ENCODE measurements at places on chromosomes 6 and 20.
A peak's percentile ranks its signal among the peaks of the same experiment; 100 is the strongest.

DNA sequence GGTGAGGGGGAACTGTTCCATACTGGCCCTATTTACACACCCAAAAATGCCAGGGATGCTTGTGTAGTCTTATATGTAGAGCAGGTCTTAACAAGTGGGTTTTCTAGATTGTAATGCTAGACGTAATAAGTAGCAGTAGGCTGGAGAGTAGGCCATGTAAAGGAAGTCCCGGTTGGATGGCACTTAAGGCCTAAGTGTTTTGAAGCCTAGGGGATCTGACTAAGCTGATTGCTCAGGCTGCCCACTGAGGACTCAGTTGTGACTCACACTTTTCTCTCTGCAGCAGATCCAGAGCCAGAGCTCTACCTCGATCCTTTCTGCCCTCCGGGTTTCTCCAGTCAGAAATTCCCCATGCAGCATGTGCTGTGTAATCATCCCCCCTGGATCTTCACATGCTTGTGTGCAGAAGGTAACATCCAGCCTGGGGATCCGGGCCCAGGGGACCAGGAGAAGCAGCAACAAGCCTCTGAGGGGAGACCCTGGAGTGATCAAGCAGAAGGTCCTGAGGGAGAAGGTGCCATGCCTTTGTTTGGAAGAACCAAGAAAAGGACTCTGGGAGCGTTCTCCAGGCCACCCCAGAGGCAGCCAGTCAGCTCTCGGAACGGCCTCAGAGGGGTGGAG is 26.6 kb downstream of the ZNF133 start:
- DNase-seq: no peak

GRCh38 chr6:17885889-17886576 is 101.4 kb downstream of the KIF13A start:
- DNase-seq: no peak

DNA sequence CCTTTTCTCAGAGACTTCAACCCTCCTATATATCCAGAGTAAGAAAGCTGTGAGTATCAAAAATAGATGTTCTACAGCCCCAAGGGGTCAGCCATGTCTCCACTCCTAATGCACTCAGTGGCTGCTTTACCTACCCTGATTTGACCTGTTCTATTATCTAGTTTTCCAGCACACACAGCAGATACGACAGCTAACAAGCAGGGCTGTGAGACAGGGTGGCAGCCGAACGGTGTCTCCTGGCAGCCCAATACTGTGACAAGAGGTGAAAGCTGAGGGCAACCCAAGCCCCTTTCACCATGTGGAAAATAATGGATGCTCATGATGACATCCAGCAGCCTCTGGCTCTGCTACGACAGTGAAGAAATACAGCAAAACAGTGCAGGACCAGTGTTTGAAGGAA is 67.9 kb downstream of the KIF13A start:
- no peak for DNase-seq

GRCh38 chr20:32823078-32823477 is 3.3 kb downstream of the MAPRE1 start:
- DNase-seq: no peak

DNA sequence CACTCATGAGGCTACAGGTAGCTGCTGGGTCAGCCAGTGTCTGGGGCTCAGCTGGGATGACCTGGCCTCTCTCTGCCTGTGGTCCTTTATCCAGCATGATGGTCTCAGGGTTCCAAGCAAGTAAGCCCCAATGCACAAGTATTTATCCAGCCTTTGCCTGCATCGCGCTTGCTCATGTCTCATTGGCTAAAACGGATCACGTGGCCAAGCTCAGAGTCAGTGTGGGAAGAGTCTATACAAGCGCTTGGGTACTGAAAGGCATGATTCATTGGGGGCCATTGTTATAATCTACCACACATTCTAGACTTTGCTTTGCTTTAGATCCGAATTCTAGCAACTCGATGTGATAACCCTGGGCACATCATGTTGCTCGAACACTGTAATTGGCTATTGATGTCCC is 48.3 kb downstream of the PPP1R16B start:
- DNase-seq: no peak

DNA sequence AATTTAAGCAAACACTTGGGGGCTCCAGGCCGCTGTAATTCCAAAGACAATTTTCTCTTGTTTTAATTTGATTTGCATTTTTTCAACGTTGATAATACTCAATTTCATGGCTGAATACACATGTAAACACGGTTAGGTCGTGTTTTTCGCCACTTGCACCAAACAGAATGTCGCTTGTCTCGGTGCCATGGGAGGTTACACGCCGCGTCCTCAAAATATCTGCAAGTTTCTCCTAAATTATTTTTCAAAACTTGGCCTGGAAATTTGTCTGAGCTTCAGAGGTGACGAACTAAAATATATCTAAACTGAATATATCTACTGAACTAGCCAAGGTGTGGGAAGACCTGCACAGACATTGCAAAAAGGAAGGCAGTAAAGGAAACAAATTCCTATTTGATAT is 15.0 kb downstream of the FOXA2 start:
- DNase-seq: no peak

DNA sequence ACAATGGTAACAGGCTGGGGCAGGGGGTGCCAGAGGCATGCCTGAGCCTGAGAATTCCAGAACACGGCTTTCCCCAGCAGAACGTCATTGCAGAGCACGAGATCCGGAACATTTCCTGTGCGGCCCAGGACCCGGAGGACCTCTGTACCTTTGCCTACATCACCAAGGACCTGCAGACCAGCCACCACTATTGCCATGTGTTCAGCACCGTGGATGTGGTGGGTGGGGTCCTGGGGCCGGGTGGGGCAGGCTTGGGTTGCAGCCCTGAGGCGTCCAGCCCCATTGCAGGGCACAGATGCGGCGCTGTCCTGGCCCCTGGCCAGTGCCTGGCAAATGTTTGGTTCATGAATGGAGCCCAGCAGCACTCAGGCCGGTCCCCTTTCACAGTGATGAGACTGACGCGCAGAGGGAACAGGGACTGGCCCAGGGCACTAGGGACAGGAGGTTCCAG is 57.1 kb downstream of the TCP11 start:
- DNase-seq: no peak

DNA sequence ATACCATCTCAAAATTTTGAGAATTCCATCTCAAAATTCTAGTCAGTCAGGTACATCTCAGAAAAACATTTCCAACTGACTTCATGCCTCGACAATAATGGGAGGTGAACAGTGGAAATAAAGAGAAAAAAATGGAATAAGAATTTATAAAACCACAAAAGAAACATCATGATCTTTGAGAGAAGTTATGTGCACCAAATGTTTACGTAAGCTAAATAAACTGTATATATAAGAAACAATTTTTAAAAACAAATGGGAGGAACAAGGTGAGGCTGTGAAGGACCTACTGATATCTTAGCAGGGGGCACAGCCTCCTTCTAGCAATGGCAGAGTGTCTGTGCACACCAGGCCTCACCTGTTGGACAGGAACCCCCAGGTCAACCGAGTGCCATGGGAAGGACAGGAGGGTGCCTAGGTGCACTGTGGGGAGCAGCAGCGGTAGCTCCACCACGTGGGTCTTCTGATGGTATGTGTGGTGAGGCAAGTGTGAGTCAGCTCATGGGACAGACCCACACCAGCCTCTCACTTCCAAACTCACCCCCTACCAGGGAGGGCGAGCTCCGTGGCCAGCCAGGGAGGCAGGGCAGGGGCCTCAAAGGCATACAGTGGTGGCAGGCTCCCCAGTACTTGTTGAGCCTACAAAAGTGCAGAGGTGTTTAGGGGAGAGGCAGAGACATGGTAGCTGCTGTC is 23.2 kb downstream of the DIDO1 start:
- DNase-seq: no peak

- DNase-seq: peak; percentile 62
Observed at GRCh38 chr6:156718647-156719394, 58.4 kb upstream of the ARID1B start.

GRCh38 chr6:38179300-38179699 is 359.8 kb downstream of the ZFAND3 start:
- no peak for DNase-seq

GRCh38 chr20:40713508-40713907 is 24.5 kb upstream of the MAFB start:
- no peak for DNase-seq

DNA sequence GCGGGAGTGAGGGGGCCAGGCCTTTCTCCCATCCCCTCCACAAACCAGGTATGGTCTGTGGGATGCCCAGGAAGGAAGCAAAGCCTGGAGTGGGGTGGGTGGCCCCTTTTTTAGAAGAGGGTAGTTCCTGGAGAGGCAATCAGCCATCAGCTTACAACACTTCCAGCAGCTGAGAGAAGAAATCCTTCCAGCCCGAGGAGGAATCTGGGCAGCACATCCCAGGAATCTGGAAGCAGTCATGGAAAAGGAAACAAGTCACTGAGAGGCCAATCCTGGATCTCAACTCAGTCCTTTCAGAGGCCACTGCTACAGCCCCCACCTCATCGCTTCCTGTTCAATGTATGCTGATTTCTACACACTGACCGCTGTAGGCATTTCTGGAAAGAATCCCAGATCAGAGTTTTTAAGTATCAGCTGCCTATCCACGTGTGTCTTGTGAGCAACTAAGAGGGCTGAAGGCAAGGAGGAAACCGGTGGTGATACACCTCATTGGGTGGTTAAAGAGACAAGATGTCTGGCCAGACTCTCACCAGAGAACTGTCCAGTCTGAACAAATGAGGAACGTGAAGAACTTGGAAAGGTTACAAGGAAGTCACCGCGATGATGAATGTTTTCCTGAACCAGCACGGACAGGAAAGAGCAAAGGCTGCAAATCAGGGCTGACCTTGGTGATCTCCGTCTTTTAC is 92.9 kb upstream of the SHLD1 start:
- DNase-seq: peak; percentile 79

DNA sequence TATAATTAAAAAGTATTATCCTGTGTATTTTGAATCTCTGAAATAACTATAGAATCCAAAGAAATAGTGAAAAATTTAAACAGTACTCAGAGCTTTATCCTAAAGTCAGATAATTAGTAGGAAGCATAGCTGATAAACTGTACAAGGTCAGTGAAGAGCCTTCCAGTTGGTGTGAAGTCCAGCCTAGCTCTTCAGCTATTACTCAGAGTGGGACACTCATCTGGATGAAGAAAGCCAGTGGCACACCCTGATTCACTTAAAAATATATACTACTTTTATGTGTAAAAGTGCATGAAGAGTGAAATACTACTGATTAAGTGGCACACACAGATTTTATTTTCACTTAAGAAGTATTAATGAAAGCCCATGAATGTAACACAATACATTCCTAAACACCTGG is 3.1 kb downstream of the IFNGR1 start:
- no peak for DNase-seq

DNA sequence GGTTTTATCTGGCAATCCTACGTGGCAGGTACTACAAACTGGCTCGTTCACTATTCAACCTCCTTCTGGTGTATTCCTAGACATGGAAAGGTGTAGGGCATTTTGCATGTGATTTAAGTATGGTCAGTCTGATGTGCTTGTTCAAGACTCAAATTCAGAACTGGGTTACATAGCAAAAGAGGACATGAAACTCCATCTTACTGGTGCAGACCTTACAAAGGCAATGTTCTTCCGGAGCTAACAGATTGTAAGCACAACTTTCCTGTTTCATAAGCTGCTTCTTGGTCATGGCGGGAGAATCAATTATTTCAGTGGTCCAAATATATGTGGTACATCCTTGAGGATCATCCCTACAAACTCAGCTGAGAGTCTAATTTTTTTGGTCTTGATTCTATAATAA is 703.4 kb downstream of the EPM2A start:
- DNase-seq: no peak

DNA sequence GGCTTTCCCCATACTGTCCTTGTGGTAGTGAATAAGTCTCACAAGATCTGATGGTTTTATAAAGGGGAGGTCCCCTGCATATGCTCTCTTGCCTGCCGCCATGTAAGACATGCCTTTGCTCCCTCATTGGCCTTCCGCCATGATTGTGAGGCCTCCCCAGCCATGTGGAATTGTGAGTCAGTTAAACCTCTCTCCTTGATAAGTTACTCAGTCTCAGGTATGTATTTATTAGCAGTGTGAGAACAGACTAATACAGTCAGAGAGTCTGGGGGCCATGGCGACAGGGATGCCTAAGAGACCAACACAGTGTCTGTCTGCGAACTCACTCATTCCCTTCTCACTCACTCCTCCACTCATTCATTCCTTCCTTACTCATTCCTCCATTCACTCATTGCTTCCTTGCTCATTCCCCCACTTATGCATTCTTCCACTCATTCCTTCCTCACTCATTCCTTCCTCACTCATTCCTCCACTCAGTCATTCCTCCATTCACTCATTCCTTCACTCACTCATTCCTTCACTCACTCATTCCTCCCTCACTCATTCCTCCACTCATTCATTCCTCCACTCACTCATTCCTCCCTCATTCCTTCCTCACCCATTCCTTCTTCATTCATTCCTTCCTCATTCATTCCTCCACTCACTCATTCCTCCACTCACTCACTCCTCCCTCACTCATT is 137.5 kb upstream of the AGPAT4 start:
- no peak for DNase-seq

GRCh38 chr20:9739991-9740390 is 98.9 kb downstream of the PAK5 start:
- DNase-seq: no peak

DNA sequence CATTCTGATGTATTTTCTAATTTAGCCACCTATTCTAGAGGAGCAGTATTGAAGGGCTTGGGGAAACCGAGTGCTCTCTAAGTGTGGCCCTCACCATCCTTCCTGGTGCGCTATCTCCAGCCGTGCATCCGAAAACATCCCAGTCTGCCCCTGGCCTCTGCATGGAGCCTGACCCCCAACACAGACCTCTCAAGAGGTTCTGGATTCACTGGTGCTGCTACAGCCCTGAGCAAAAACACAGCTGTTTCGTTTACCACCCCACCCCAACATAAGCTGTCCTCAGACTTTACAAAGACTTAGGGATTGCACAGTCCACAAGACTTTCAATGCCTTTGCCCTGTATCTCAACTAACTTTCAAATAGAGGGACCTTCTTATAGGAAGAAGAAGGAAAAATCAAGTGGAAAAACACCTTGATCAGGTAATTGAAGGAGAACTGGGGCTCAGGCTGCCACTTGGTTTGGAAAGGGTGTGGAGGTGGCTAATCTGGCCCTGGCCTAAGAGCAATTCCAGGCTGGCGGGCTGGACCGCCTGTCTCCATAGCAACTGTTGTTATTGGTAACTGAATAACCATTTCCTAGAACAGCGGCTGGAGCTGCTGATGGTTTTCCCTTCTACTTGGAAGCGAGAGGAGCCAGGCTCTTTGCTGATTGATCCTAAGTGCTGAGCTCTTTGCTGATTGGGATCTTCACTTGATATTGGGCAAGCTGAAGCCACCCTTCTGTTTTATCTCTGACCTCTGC is 90.2 kb upstream of the TOX2 start:
- peak; percentile 32 for DNase-seq

GRCh38 chr6:52661551-52661950 is 9.4 kb upstream of the TMEM14A start:
- no peak for DNase-seq

- no peak for DNase-seq
Observed at GRCh38 chr6:57040011-57040410, 6.5 kb upstream of the KIAA1586 start.

DNA sequence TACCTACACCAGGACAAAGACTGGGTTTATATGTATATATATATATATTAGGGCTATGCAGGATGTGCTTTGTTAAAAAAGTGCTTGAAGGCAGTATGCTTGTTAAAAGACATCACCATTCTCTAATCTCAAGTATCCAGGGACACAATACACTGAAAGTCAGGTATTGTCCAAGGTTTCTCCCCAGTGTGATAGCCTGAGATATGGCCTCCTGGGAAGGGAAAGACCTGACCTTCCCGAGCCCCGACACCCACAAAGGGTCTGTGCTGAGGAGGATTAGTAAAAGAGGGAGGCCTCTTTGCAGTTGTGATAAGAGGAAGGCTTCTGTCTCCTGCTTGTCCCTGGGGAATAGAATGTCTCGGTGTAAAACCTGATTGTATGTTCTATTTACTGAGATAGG is 156.9 kb downstream of the GPX5 start:
- no peak for DNase-seq

GRCh38 chr6:42569102-42570028 is 5.5 kb downstream of the UBR2 start:
- no peak for DNase-seq
